ENCODE measurements at places on chromosomes 5 and 9.

GRCh38 chr9:37198039-37198729 lies 77.8 kb downstream of the ZCCHC7 start:
- DNase-seq: no peak

DNA sequence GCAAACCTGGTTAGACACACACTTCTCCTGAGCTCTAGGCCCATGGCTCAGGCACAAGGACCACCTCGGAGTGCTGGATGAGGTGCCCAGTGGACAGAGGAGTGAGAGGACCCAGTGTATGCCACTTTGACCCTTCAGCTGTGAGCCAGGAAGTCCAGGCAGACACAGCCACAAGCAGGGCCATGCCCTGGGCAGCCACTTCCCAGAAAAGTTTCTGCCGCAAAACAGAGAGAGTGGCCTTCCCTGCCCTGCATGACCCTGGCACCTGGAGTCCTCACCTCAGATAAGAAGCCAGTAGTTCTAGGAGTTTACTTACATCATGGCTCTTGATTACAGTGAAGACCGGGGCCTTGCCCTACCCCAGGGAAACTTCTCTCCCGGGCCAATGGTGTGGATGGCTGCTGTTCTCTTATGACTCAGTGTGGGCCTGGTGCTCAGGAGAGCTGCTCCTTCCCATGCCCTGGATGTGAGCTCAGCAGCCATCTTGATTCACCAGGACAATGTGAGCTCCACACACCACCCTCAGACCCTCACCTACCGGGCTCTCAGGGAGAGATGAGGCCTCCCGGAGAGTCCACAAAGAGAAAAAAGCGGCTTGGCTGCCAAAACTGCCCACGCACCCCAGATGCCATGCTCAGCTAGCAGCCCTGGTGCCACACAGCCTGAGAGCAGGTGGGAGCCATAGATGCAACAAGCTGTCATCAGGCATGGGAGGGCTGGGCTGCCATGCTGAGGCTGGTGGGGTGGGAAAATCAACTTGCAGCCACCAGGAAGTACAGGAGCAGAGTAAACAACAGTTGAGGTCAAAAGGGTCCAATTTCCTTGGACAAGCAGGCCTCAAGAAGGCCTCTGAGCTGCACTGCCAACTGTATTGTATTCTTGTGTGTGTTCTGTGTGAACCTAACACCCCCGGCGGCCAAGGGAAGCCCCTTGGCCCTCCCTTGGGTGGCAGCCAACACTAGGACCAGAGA lies 11.7 kb upstream of the IRF1 start:
- peak; percentile 48 for DNase-seq

- DNase-seq: no peak
Measured at GRCh38 chr9:92534674-92535073, 1.1 kb downstream of the ECM2 start.

- DNase-seq: no peak
Measured at GRCh38 chr9:82424599-82425120, 436.1 kb downstream of the SPATA31D1 start.

- DNase-seq: peak; percentile 66
Measured at GRCh38 chr9:126861707-126862103, 1.3 kb downstream of the ZBTB34 start.

DNA sequence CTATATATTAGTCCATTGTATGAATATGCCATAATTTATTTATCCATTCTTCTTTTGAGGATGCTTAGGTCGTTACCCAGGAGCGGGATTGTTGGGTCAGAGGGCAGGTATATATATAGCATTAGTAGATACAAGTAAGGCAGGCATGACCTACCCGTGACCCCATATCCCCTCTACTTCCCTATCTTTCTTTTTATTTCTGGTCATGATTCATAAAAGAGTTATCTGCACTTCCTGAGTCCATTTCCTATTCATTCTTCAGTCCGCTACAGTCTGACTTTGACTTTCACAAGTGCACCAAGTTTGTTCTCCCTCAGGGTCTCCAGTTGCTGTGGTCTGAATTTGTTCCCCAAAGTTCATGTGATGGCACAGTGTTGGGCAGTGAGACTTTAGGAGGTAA lies 6.9 kb downstream of the RHOBTB3 start:
- DNase-seq: no peak

DNA sequence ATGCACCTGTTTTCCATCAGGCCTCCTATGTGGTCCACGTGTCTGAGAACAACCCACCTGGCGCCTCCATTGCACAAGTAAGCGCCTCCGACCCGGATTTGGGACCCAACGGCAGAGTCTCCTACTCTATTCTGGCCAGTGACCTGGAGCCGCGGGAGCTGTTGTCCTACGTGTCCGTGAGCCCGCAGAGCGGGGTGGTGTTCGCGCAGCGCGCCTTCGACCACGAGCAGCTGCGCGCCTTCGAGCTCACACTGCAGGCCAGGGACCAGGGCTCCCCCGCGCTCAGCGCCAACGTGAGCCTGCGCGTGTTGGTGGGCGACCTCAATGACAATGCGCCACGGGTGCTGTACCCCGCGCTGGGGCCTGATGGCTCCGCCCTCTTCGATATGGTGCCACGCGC lies 1.7 kb downstream of the PCDHGB1 start:
- no peak for DNase-seq

- DNase-seq: no peak
Measured at GRCh38 chr5:83922699-83923098, 202.0 kb upstream of the HAPLN1 start.

GRCh38 chr9:72834994-72835393 lies 117.9 kb downstream of the ALDH1A1 start:
- DNase-seq: no peak

- DNase-seq: no peak
Measured at GRCh38 chr9:137688261-137688660, 69.5 kb downstream of the EHMT1 start.

DNA sequence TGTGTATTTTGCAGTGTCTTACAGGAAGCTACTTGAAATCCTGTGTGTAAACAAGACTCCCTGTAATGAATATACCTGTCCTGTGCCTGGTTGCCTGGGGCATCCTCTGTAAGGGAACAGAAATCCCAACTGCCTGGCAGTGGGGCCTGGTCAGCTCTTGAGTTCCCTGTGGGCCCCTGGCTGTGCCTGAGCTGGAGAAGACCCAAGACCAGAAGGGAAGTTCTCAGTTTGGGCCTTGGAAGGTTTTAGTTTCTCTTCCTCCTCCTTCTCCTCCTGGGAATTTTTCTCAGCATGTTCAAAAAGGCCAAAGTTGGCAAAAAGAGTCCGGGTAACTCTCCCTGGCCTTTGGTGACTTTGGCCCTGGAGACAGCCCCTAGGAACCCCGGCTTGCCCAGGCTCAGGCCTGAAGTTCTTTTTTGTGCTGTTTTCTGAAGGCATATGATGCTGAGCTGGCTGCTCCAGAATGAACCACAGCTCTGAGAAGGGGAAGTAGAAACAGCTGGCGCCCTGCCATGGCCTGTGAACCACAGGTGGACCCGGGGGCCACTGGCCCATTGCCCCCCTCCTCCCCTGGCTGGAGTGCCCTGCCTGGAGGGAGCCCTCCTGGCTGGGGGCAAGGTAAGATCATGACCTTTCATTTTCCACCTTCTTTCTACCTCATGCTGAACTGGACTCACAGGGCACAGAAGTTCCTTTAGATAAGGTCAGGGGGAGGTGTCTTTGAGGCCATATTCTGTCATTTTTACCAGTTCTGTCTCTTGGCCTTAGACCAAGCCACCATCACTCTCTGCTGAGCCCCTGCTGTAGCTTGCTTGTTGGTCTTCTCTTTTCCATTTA lies 5.8 kb downstream of the TMEM268 start:
- peak; percentile 30 for DNase-seq

GRCh38 chr5:111748304-111748763 lies 8.7 kb downstream of the NREP start:
- DNase-seq: peak; percentile 92

DNA sequence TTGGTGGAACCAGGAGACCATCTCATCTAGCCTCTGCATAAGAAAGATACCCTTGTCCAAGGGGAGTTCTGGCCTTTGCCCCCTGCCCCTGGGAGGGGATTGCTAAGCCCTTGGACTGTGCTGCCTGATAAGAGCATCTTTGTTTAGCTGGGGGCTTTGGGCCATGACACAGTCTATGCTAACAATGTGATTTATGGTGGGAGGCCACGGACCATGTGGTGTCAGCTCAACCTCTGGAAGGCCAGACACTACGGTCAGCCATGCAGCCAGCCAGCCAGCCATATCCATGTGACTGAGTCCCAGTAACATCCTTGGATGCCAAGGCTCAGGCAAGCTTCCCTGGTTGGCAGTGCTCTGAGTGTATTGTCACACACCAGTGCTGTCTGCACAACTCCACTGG lies 244.4 kb downstream of the FSTL4 start:
- DNase-seq: no peak

DNA sequence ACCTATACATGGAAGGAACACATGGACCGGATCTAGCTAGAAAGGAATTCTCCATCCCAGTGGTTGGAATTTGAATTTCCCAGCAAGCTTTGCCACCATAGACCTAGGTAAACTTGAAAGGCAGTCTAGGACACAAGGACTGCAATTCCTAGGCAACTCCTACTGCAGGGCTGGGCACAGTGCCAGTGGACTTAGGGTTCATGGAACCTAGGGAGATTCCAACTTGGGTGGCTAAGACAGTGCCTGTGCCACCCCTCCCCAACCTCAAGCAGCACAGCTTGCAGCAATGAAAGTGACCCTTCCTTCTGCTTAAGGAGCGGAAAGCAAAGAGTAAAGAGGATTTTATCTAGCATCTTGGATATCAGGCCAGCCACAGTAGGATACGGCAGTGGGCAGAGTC lies 663.3 kb downstream of the ELAVL2 start:
- DNase-seq: no peak

DNA sequence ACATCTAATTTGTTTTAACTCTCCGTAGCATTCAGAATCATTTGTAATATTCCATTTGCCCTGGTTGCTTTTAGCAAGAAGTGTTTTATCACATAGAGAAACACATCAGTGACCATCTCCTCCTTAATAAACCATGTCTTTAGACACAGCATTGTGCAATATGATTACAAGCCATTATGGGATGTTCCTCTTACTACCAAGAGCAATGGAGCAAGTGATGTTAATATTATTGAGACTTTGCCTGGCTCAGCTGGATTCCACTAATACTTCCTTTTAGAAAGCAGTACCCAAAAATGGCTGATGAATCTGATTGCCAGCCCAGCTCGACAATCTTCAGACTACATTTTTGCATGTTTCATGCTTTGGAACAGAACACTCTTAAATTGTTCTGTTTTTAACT lies 364.2 kb downstream of the OSTF1 start:
- no peak for DNase-seq

GRCh38 chr5:58322453-58322852 lies 137.4 kb downstream of the PLK2 start:
- DNase-seq: peak; percentile 36

DNA sequence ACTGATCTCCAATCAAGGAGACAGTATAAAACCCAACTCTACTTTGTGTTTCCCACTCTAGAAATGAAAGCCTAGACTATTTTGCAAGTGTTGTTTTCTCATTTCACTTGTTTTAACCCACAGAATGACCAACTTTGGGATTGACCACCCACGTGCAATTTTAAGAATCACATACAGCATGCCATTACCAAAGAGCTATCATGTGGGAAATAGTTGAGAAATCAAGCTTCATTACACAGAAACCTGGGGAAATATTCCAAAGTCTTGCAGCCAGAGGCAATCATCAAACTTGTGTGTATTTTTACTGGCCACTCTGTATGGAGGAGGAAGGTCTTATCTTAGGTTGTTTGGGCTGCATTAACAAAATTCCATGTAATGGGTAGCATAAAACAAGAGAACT lies 451.4 kb upstream of the DAB2 start:
- DNase-seq: no peak

DNA sequence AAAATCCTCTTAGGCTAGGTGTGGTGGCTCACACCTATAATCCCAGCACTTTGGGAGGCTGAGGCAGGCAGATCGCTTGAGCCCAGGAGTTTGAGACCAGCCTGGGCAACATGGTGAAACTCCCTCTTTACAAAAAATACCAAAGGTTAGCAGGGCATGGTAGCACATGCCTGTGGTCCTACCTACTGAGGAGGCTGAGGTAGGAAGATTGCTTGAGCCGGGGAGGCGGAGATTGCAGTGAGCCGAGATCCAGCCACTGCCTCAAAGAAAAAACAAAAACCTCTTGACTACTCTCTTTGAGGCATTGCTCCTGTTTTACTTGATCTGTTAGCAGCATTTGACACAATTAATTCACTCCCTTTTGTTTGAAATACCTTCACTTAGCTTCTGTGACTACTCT lies 20.7 kb downstream of the KIF2A start:
- no peak for DNase-seq

- no peak for DNase-seq
Measured at GRCh38 chr5:123594434-123594833, 82.5 kb downstream of the CSNK1G3 start.

DNA sequence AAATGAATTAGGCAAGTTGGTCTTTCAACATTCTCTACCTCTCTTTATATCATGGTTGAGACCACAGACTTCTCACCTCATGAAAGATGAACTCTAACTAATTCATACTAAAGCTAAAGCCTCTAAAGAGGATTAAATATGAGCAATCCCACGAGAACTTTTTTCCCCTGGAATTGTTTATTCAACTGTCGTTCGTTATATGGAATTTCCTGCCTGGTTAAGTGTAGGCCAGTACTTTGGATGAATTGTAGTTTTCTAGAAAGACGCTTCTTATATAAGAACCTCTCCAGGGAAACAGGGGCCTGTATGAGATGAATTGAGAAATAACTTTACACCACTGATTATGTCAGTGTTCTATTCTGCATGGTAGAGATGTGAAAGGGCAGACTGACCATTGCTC lies 42.9 kb downstream of the PDCD1LG2 start:
- DNase-seq: peak; percentile 91

DNA sequence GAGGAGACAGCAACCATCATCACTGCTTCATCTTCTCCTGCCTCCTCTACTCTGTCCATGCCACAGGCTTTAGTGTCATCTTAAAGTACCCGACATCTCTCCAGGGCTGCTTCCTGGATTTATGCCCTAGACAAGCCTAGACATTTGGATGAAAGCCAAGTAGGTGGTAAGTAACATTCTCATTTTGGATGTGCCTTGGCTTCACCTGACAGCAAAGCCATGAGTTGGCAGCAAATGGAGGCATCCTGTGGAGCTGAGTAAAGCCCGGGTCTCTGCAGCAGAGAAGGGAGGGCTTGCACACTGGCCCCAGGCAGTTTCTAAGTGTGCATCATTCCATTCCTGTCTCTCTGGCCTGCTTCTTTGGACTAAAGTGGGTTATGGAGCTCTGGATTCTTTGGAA lies 299.1 kb downstream of the DMAC1 start:
- DNase-seq: no peak

DNA sequence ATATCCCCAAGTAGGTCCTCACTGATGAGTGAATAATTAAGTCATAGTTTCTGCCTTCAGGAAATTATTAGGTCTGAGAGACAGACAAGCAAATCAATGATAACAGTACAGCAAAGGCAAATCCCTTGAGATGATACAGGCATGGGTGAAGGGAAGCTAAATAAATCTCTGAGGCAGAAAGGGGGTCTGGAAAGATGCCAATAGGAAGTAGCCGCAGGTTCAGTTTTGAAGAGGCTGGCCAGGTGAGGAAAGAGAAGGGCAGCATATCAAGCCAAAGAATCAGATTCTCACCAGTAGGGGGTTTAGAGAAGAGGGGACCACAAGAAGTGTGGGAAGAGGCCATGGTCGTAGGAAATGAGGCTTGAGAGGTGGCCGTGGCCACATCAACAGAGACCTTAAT lies 85.8 kb downstream of the KIAA1958 start:
- no peak for DNase-seq

GRCh38 chr5:65161655-65162054 lies 320.1 kb downstream of the ADAMTS6 start:
- DNase-seq: no peak

GRCh38 chr5:178196986-178197385 lies 7.3 kb upstream of the HNRNPAB start:
- no peak for DNase-seq
